Activated CD4-positive, alpha-beta memory T cell treated with anti-CD3 and anti-CD28 coated beads for 36 hours (primary cell): ENCODE measurements at places on chromosomes 3 and 15. TPM values are rescaled to one million over a fixed set of nuclear protein-coding genes. Genes with fewer than 3 reads are reported as not detected.

DNA sequence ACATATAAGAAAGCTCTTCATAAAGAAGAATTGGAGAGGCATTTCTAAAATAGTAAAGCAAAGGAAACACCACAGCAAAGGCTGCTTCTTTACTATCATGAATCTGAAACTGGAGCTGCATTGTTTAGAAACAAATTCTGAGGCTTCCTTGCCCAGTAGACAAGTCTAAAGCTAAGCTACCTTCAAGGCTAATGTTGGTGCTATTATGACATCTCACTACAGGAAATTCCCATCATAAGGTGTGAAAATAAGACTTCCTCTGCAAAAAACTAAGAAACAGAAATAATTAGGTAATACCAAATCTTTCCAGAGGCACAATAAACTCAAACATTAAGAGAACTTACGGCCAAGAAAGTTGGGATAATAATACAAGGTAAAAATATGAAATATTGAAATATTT is 89.9 kb upstream of the P3H2 start:
- DNase-seq = no peak

DNA sequence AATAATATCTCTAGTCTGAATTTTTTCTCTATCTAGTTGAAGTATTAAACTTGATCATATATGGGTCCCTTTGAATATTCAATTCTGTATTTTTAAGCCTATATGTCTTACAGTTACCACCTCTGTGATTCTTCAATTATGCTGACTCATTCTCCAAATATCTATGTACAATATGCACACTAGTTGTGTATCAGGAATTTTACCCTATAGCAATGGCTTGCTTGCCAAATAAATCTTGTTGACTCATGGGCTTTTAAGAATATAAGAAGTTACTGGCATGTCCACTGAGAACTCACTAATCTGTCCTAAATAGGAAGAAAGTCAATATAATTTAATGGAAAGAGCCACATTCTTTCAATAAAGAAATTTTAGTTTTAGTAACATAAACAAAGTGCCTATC is 656.3 kb downstream of the RBMS3 start:
- no peak for DNase-seq

GRCh38 chr3:72343078-72343477 is 505.2 kb downstream of the SHQ1 start:
- DNase-seq = peak; percentile 63

- peak; percentile 70 for DNase-seq
Observed at GRCh38 chr3:72375237-72376076, 472.8 kb downstream of the SHQ1 start.

DNA sequence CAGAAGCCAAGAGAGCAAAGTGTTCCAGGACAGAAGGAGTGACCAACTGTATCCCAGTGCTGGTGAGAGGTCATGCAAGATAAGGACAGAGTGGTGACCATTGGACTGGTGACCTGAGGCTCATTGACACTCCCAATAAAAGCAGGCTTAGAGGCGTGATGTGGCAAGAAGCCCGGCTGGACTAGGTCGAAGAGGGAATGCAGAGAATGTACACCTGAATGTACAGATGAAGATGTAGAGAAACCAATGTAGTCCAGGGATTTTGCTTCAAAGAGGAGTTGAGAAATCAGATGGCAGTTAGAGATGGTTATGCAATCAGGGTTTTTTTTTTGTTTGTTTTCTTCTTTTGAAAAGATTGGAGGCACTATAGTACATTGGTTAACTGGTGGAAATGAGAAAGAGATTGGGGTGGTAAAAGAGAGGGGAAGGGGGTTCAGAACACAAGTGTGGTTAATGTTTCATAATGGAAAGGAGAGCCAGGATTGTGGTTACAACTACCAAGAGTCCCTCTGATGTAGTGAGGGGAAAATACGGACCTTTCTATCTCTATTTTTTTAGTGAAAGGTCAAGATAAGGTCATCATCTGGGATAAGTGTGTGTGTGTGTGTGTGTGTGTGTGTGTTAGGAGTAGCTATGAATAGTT is 23.3 kb downstream of the ST3GAL6 start:
- no peak for DNase-seq

GRCh38 chr3:109112946-109113760 is 4.8 kb downstream of the MORC1 start:
- DNase-seq = no peak

DNA sequence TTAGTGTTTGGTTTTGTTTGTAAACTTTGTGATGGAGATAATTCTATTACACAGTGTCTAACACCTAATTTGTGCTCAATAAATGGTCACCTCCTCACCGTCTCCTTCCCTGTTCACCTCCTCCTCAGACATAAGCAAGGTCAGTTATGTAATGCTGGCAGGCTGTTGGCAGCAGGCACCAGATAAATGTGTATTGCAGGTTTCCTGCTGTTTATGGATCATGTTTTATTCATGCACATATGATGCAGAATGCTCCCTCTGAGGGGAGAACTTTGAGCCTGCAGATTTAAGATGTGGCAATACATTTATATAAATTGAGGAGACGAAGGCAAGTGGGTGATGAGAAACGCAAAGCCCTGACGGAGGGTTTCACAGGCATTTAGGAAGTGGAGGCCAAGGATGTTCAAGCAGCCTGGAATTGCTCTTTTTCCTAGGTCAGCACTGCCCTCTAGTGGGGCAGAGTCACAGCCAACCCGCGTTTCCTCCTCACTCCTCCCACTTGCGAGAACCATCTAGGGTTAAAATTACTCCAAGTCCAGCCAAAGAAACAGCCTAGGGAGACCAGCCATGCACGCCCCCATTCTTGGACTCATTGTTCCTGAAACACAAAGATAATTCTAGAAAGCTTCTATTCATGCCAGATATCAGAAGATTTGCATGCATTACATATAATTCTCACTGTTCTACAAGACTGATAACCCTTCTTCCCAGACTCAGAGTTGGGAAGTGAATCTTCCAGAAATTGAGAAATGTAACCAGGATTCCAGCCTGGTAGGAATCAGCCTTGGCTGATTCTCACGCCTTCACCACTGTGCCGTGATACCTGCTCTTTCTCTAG is 228.7 kb downstream of the SLCO3A1 start:
- DNase-seq = peak; percentile 74

DNA sequence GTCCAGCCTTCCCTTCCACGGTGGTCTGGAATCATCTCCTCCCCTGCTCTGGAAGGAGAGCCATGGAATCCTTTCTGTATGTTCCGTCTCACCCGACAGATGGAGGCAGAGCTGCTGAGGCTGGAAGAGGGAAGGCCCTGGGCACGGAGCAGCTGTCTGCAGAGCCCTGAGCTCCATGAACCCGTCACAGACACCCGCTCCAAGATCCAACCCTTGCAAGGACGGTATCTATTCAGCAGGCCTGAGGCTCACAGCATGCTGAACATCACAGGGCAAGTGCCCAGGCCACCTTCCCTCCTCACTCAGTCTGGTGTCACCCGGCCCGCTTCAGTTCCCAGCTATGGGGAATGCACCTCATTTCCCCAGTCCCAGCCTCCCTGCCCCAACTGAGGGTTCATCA is 103.9 kb downstream of the LRIG1 start:
- no peak for DNase-seq

GRCh38 chr15:60548101-60548500 is 69.2 kb upstream of the ICE2 start:
- peak; percentile 88 for DNase-seq

DNA sequence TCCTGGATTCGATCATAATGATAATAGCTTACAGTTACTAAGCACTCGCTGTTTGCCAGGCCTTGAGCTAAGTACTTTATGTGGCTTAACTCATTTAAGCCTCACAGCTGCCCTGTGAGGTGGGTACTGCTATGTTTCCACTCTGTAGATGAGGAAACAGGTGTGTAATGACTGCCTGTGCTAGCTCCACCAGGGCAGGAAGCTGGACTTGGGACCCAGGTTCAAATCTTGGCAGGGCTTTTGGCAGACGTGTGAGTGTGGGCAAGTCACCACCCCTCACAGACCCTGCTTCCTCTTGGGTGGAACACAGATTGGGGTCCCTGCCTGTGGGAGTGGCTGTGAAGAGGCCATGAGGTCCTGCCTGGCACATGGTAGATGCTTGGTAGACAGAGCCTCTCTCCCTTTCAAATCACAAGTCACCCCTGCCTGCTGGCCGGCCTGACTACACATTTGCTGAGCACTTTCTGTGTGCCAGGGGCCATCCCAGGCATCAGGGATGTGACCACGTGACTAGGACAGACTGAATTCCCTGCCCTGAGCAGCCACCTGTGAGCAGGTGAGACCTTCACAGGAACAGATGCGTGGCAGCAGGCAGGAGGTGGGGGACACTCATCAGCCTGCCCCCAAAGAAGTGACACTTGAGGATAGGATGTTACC is 3.7 kb downstream of the EFCC1 start:
- no peak for DNase-seq

GRCh38 chr3:16355828-16356227 is 90.8 kb downstream of the OXNAD1 start:
- DNase-seq = no peak

DNA sequence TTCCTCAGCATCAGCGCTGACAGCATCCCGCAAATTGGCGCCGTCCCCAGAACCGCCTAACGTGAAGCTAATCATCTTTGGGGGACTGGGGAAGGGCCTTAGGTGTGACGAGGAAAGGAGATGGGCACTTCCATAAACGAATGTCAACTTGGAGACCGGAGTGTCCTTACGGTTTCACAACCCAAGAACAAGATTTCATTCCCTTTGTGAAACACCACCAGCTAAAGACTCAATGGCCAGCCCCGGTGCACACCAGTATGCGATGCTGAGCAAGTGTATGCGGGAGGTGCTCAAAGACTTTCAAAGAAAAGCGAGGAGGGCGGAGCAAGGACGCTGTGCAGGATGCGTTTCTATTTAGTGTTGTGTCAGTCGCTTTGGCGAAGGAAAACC is 759 bp upstream of the TTBK2 start:
- DNase-seq = peak; percentile 64

- DNase-seq = no peak
Observed at GRCh38 chr3:72942427-72942826, 54.2 kb upstream of the PPP4R2 start.

- DNase-seq = peak; percentile 73
Observed at GRCh38 chr3:44913868-44914468, 39.6 kb downstream of the TGM4 start.

GRCh38 chr15:93314245-93314644 is 225.2 kb upstream of the RGMA start:
- DNase-seq = no peak

GRCh38 chr3:126310816-126311215 is 46.4 kb downstream of the KLF15 start:
- DNase-seq = no peak

DNA sequence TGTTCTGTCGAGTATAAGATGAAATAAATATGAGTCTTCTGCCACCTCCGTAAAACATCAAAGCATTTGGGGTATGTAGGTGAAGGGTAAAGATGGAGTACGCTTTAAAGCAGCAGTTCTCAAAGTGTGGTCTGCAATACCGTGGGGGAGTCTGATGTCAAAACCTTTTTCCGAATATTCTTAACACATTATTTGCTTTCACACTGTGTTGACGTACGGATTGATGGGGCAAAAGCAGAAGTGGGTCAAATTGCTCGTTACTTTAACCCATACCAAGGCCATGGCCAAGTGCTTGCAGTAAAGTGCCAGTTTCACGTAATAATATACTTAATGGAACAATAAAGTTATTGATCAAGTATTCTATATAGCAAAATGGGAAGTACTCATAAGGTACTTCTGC is 36.3 kb downstream of the PAK2 start:
- DNase-seq = no peak

GRCh38 chr3:30751610-30752299 is 142.7 kb downstream of the GADL1 start:
- DNase-seq = peak; percentile 76

PLIN1 gene
- 0.17 TPM for total RNA-seq

IL17RB gene
- 0.92 TPM for total RNA-seq

GRCh38 chr15:39587731-39588530 is 7.1 kb downstream of the THBS1 start:
- DNase-seq = no peak

GRCh38 chr15:92820236-92821021 is 79.7 kb upstream of the CHD2 start:
- DNase-seq = peak; percentile 92

- no peak for DNase-seq
Observed at GRCh38 chr3:178099862-178100261, 436.4 kb upstream of the KCNMB2 start.

KLF15 gene
- 0.40 TPM for total RNA-seq

GRCh38 chr3:129059311-129059958 is 1.1 kb upstream of the GP9 start:
- no peak for DNase-seq

ZNF502 gene
- total RNA-seq = 0.69 TPM

DNA sequence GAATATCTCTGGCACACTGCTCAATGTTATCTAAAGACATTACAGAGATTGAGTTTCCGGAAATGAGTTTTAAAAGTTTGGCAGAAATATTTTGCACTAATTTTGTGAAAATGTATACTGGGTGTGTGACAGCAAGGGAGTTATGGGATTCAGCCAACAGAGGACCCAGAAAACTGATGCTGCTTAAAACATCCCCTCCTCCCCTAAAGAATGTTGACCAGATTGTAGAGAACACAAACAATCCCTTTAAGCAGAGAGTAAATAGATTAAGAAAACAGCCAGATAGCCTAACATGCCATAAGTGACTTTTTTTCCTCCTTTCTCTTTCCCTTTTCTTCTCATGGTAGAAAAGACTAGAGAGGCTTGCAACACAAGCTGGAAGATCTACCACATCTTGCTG is 928.0 kb upstream of the ALCAM start:
- DNase-seq = no peak
